ENCODE measurements at places on chromosomes 7 and 10. TPM values are rescaled to one million over a fixed set of nuclear protein-coding genes. Genes with fewer than 3 reads are reported as not detected.

TAS2R4 gene
- 2.4 TPM for total RNA-seq

SPDYE18 gene
- total RNA-seq: 0.93 TPM

NEUROD6 gene
- not detected for total RNA-seq

AKR1D1 gene
- 5.4 TPM for total RNA-seq

CHAT gene
- total RNA-seq: not detected

SYNPO2L gene
- total RNA-seq: 0.07 TPM

AFAP1L2 gene
- total RNA-seq: 0.98 TPM

ITIH2 gene
- 4.9 TPM for total RNA-seq

MSANTD7 gene
- 16.0 TPM for total RNA-seq

Data from progenitor cell of endocrine pancreas (in vitro differentiated cells).